Fibroblast of the conjunctiva (primary cell): ENCODE measurements at places on chromosomes 2 and 18.

DNA sequence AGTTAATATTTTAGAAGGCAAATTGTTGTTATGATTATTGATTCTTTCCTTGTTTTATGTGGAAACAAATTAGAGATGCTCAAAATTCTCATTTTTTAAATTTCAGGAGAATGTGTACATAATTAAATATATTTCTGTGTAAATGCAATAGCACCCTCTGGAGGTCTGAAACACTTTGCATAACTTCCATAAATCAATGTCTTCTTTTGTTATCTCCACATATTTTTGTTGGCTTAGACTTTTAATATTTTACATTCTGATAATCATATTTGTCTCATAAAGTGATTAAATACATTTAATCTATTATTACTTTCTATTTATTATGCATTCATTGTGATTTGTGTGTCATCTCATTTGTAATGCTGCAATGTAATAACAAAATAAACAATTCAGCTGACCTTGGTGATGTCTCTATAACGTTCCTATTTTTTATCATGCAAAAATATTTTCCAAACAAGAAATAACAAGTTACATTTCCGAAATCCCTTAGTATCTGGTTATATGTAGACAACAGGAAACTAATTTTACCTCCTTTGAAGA lies 201.8 kb upstream of the GALNT5 start:
- peak; percentile 29 for DNase-seq

- no peak for DNase-seq
Observed at GRCh38 chr2:69311024-69311416, 76.0 kb downstream of the GFPT1 start.

- no peak for DNase-seq
Observed at GRCh38 chr2:118065921-118066511, 22.3 kb upstream of the INSIG2 start.

DNA sequence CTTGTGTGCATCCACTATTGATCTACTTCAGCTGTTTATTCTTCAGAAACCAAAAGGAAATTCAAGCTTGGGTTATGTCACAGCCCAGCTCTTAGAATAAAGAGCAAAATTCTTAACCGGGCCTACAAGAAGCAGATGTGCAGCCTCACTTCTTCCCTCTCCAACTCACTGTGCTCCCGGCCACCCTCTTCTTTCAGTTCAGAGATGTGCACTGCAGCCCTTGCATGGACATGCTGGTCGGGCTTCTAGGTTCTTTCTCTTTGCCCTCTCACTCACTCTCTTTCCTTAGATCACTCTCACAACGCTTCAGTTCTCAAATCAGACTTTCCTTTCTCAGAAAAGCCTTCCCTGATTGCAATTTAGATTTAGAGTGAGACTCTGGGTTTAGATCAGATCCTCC lies 104.1 kb downstream of the CHN1 start:
- no peak for DNase-seq

DNA sequence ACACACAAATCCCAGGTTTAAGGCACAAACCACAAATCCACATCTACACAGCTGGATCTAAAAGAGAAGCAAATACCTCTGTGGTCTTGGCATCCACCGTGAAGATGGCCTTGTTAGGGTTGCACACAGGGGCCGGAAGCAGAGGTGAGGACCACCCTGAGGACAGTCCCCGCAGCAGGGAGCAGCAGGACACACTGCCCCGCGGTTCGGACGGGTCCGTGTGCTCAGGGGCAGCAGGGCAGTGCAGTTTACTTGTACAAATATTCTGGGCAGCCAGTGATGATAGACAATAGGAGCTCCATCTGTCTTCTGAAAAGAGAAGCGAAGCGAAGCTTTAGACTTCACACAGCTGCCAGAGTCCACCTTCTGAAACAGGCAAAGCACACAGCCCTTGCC lies 8.8 kb downstream of the PASK start:
- DNase-seq = no peak

DNA sequence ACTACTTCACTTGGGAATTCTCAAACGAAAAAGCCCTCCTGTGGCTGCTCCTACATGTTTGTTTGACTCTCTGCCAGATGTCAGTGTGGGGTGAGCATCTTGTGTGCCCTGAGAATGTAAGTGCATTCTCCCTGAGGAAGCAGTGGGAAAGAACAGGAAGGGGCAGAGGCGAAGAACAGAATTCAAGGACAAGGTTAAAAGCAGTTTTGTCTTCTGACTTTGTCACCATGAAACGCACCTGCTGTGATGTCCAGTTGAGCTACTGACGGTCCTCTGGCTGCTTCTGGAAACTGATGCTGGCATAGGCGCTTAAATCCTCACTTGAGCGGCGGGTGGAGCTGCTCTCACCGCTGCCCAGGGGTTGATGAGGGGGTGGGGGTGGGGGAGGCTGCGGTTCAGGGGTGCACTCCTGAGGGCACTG lies 4.9 kb downstream of the IRS1 start:
- DNase-seq = peak; percentile 72

- no peak for DNase-seq
Observed at GRCh38 chr18:13390196-13390595, 171.6 kb downstream of the LDLRAD4 start.

GRCh38 chr2:157748371-157749142 lies 119.9 kb upstream of the ACVR1C start:
- DNase-seq = no peak

- no peak for DNase-seq
Observed at GRCh38 chr18:12907258-12907925, 23.4 kb upstream of the PTPN2 start.

- DNase-seq = no peak
Observed at GRCh38 chr2:113357071-113357470, 78.3 kb upstream of the PAX8 start.

DNA sequence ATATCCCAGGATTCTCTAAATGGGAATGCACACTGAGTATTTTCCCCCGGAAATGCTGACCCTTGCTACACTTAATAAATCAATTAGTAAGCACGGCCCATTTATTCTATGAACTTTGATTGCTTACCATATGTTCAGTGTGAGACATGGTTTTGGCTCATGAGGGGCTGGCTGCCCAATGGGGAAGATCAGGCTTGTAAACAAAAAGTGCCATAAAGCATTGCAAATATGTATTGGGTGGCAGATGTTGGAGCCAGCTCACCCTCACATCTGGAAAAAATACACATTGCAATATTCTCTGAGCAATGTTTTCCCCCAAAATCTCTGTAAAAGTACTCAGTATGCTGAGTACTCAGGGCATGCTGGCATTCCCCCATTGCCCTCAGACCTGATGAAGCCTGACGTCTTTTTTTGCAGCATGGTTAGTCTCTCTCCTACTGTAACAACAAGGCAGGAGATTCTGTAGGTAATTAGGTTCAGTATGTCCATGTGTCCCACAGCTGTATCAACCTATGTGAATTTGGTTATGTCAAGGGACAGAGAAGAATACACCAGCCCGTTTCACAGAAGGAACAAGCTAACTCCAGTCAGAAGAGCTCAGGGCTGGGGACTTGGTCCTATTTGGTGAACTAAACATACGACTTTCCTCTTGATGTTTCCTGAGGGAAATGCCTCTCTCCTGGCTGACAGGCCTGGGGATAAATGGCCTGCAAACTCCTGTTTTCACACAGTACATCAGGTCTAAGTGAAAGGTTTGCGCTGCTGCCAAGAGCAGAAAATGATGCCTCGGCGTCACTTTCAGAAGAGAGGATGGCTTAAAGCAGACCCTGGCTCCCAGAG lies 202.4 kb downstream of the INSIG2 start:
- no peak for DNase-seq

GRCh38 chr2:151353995-151354394 lies 3.4 kb upstream of the TNFAIP6 start:
- no peak for DNase-seq

DNA sequence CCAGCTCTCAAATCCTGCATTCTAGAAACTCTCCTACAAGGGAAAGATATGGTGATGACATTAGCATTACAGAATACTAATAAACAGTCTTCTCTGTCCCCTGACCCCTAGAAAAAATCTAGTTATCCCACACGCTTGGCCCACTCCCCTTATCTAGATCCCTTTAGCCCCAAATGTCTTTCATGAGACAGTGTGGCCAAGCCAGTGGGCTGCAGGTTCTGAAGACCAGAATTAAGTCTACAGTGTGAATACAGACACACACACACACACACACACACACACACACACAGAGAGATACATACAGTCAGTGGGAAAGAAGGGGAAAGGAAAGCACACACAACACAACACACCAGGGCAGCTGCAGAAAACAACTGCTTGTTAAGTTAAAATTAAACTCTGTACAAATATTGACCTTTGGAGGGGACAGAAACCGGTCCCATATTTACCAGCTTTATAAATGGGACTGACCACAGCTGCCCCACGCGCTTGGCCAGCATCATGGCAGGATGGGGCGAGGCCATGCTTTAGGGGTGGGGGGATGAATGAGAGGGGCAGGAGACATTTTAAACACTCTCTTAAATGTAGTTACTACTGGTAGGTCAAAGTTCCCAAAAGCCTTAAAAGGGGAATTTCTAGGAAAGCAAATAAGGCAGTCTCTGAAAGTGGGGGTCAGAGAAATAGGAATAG lies 49.1 kb downstream of the NHEJ1 start:
- DNase-seq = no peak

- DNase-seq = no peak
Observed at GRCh38 chr18:40179729-40180461, 1775.1 kb upstream of the PIK3C3 start.

GRCh38 chr2:84904151-84904550 lies 1.3 kb upstream of the TMSB10 start:
- no peak for DNase-seq

- no peak for DNase-seq
Observed at GRCh38 chr2:227450926-227451654, 20.9 kb upstream of the AGFG1 start.

GRCh38 chr2:68732036-68732932 lies 2.3 kb upstream of the ARHGAP25 start:
- no peak for DNase-seq

GRCh38 chr2:48272199-48272598 lies 257.8 kb upstream of the STON1 start:
- DNase-seq = no peak

DNA sequence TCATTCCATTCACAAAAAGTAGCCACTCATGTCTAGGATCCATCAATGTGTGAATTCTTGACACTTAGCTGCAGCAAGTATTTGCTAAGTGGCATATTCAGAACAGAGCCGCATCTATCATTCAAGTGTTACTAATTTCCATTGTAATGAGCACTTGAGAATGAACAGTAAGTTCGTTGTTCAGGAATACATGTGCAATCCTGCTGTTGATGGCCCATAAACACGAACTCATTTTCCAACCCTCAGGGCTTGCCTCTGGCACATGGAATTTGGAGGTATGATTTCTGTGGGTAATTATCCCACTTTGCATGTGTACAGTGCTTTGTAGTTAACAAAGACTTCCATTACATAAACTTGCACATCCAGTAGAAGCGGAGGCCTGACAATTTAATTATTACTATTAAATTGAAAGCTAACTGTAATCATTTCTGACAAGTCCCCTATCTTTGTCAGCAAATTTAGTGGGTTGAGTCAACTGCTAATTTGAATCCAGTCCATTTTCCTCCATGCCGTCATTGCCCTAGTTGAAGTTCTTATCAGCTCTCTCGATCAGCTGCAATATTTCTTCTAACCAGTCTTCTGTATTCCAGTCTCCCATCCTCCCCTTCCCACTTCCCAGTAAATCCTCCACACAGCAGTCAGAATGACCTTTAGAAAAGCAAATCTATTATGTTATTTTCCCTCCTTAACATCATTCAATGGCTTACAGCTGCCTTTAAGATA lies 116.0 kb upstream of the AQP4 start:
- no peak for DNase-seq
